ENCODE measurements at places on chromosomes 5 and 9. TPM values are rescaled to one million over a fixed set of nuclear protein-coding genes. Genes with fewer than 3 reads are reported as not detected.

The TMEFF1 gene
- 0.02 TPM for polyA plus RNA-seq

The PMPCA gene
- 38.6 TPM for polyA plus RNA-seq

The NUTM2F gene
- not detected for polyA plus RNA-seq

The PHPT1 gene
- 83.1 TPM for polyA plus RNA-seq

The PRPF4 gene
- polyA plus RNA-seq = 11.3 TPM

The AMBP gene
- polyA plus RNA-seq = 0.28 TPM
